ENCODE measurements at places on chromosomes 1 and 21. TPM values are rescaled to one million over a fixed set of nuclear protein-coding genes. Genes with fewer than 3 reads are reported as not detected.

The ZNF648 gene
- 0.15 TPM for total RNA-seq

The NEGR1 gene
- total RNA-seq = 14.7 TPM

The S100A5 gene
- total RNA-seq = not detected

The CYP4A22 gene
- total RNA-seq = 0.54 TPM

The GBP5 gene
- total RNA-seq = 6.6 TPM

The LZIC gene
- total RNA-seq = 25.6 TPM

The KCNK1 gene
- 10.6 TPM for total RNA-seq

The JAK1 gene
- 185 TPM for total RNA-seq

The DYRK1A gene
- 116 TPM for total RNA-seq

DNA sequence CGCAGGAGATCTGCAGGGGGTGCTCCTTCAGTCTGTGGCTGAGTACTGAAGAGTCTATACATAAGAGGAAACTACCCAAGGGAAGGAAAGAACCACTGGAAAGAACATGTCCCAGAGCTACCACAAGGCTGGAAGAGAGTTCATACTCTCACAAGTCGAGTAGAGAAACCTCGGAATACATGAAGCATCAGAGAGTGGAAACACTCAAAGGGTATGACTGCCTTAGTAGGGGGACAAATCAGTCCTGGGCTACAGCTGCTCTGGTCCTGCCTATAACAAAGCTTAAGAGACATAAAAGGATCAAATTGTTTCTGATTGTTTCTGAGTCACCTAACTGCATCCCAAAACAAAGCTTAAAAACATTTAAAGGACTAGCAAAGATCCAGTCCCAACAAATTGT, 27.4 kb downstream of the TMEM50B start:
- DNase-seq = no peak

DNA sequence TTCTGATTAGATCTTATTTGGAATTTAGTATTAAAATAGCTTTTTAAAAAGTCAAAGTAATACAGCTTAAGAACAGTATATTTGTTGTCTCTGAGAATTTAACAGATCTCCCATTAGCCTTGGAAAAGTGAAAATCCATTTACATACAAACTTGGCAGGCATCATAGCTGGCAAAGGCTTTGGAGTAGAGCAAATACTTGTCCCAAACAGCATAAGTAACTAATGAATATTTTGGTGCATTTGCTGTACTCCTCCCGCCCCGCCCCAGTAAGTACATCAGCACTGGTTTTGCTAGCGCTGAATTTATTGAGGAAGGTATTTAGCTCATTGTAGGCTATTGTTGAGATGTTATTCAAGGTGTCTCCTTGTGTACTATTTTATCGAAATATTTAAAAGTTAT, 417.7 kb upstream of the KAZN start:
- DNase-seq = no peak

DNA sequence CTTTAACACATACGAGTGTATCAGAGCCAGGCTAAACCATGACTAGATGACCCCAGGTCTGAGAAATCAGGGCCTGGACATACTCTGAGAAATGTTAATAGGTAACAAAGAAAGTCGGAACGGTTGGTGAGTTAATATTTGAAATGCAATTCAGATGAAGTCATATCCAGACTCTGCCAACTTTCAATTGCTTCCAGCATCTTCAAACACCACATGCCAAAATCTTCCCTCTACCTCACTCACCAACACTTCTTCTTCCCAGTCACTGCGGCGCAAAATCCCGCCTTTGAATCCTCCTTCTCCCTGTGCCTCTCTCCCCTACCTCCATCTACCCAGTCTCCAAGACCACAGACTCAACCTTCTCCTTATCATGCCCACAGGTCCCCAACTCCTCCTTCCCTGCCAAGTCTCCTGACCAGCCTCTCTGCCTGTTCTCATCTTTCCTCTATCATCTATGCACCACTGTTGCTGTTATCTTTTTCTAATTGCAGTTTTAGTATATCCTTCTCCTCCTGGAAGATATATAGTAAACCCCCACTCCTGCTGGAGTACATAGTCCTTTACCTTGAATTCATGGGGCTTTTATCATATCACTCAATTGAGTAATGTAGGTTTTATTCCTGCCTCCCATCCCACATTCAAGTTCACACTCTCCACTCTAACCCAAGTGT, 41.3 kb downstream of the ZBTB18 start:
- no peak for DNase-seq

GRCh38 chr1:169086603-169087455, 19.7 kb upstream of the ATP1B1 start:
- no peak for DNase-seq

DNA sequence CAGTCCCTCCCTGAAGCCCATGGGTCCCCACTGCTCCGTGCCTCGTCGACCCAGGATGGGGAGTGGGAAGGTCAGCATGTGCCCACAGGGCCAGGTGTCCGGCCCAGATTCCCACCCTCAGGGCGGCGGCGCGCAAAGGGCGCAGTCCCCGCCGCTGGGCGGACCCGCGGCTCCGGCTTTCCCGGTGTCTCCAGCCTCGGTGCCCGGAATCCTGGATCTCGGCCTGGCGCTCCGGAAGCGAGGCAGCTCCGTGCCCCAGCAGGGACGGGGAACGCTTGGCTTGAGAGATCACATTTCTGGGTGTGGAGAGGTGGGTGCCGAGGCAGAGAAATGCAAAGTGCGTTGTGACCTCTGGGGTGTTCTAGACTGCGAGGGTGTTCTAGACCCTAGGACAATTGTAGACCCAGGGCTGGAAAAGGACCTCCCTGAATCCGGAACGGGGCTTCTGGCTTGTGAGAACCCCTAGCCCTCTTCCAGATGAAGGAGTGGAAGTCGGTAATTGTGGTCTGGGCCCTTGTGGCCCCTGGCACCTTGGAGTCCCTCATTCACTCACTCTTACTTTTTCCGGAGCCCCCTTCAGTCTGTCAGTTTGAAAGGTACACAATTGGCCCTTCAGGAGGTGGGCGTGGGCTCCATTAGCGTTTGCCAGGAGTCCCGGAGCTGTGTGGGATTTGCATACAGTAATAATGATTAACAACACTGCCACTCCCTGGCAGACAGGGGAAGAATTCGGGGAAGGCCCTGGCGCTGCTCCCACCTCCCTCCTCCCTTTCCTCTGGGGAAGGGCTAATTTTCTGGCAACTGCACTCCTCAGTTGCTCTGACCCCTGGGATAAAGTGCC, 1.6 kb upstream of the KCND3 start:
- DNase-seq = peak; percentile 82

DNA sequence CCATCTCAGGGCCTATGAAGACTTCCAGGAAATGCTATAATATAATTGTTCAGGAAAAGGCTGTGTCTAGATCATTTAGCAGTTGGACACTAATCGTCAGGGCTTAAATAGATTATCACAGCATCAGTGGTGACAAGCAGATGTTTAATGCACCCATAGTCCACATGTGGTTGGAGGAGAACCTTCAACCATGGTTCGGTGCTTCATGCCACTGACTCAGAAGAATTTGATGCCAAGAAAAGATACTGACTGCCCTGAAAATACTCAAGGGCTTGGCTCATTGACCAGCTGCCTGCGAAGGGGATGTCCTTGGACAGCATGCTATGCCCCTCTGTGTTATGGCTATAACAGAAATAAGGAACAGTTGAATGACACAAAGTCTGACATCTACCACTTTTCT, 175.7 kb downstream of the HHIPL2 start:
- no peak for DNase-seq

DNA sequence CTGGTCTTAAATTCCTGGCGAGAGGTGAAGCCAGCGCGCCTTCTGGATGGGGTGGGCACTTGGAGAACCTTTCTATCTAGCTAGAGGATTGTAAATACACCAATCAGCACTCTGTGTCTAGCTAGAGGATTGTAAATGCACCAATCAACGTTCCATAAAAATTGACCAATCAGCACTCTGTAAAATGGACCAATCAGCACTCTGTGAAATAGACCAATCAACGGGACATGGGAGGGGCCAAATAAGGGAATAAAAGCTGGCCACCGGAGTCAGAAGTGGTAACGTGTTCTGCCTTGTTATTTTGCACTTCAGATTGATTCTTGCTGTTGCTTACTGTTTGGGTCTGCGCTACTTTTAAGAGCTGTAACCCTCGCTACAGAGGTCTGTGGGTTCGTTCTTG, 12.0 kb upstream of the LIN9 start:
- DNase-seq = no peak

DNA sequence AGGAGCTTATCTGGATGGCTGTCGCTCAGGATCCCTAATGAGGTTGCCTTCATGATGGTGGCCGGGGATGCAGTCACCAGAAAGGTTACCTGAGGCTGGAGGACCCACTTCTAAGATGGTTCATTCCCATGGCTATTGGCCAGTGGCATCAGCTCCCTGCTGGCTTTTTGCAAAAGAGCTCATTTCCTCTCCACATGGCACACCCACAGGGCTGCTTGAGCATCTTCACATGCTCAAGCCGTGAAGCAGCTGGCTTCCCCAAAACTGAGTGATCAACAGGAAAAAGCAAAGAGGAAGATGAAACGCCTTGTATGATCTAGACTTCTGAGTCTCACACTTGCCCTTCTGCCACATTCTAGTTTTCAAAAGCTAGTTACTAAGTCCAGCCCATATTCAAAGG, 124.6 kb upstream of the CXADR start:
- DNase-seq = no peak

DNA sequence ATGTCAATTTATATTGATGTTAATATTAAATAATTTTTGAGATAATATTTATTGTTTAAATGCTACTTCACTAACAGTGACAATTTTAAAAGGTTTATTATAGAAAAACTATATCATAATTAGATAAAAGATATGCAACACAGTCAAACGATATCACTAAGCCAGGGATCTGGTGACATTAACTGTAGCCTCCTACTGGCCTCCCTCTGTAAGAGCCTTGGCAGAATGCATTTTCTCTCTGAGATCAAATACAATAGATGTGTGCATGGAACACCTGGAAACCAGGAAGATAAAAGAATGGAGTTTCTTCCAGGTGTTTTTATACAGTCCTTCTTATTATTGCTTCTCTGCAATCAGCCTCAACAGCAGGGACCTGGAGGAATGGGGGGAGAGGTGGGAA, 1762.1 kb downstream of the BRINP3 start:
- DNase-seq = no peak

DNA sequence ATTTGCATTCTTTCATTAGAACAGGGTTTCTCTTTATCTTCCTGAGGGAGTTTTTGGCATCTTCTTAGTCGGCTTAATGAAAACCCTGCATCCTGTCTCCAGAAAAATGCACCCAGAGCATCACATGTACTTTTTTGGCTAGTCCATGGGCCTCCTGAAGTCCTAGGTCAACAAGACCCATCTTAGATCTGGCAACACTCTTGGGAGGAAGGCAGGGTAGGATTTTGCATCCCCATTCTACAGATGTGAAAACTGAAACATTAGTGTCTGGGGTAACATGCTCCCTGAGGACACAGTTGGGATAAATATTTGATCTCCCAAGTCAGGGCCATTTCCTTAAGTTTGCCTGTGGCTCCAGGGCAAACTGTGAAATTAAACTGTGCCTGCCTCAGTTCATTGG, 40.0 kb upstream of the HMGB4 start:
- DNase-seq = no peak

GRCh38 chr1:220879076-220879508, at the start of gene HLX:
TSS of gene HLX (plus strand) at chr1:220879443. CDS start at chr1:220879858, 415 bp downstream.
- DNase-seq = peak; percentile 95

GRCh38 chr1:245166471-245166885, 11.7 kb downstream of the KIF26B start:
- no peak for DNase-seq

GRCh38 chr21:44887126-44887806, 13.8 kb upstream of the PTTG1IP start:
- DNase-seq = no peak

- DNase-seq = no peak
Measured at GRCh38 chr1:217661407-217661806, 30.3 kb downstream of the SPATA17 start.
